ENCODE measurements at places on chromosomes 2 and 18. TPM values are rescaled to one million over a fixed set of nuclear protein-coding genes. Genes with fewer than 3 reads are reported as not detected.
A peak's percentile ranks its signal among the peaks of the same experiment; 100 is the strongest.

GRCh38 chr2:226839951-226840350 lies 4.1 kb downstream of the RHBDD1 start:
- H3K4me1 ChIP-seq: peaks cover 74% of the 10 kb centered on the region
- H3K27me3 ChIP-seq: no peaks in the 10 kb centered on the region
- H3K27ac ChIP-seq: peak overlapping the region; percentile 99
- H3K4me3 ChIP-seq: no peak overlapping the region
- peaks cover 4% of the 10 kb centered on the region for H3K36me3 ChIP-seq

DNA sequence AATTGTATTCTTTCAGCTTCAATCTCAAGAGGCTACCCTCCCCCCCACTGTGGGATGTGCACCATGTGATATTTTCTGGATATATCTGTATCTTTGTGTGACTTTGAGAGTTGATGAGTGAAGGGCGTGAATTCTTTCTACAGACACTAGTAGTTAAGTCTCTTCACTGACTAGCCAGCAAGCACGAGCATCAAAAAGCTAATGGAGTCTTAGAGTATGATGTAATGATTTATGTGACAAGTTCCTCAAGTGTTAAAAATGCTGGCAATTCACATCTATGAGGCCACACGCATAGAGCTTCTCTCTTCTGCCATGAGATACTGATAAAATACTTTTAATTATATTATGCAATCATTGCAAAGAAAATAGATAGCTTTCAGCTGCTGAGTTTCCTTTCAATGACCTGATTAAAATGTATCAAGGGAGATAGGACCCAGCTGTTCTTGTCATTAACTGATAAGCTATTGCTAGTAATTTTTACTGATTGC lies 304.8 kb downstream of the TRIB2 start:
- peaks cover 7% of the 10 kb centered on the region for H3K27me3 ChIP-seq
- no peak for DNase-seq
- no peak overlapping the region for H3K4me3 ChIP-seq
- no peaks in the 10 kb centered on the region for H3K4me1 ChIP-seq
- H3K36me3 ChIP-seq: no peaks in the 10 kb centered on the region
- H3K27ac ChIP-seq: no peak overlapping the region

- H3K27me3 ChIP-seq: no peaks in the 10 kb centered on the region
- H3K4me1 ChIP-seq: no peaks in the 10 kb centered on the region
- H3K4me3 ChIP-seq: no peak overlapping the region
Observed at GRCh38 chr2:41736105-41736567, 311.7 kb upstream of the PKDCC start.

GRCh38 chr2:165691615-165692014 lies 102.4 kb downstream of the GALNT3 start:
- H3K4me3 ChIP-seq: no peak overlapping the region
- no peaks in the 10 kb centered on the region for H3K36me3 ChIP-seq
- H3K4me1 ChIP-seq: no peaks in the 10 kb centered on the region
- DNase-seq: no peak
- no peak overlapping the region for H3K27ac ChIP-seq

- H3K4me3 ChIP-seq: no peak overlapping the region
- no peaks in the 10 kb centered on the region for H3K4me1 ChIP-seq
- H3K36me3 ChIP-seq: no peaks in the 10 kb centered on the region
- no peak for DNase-seq
- no peaks in the 10 kb centered on the region for H3K27me3 ChIP-seq
Observed at GRCh38 chr2:240396623-240397541, 38.6 kb upstream of the GPC1 start.

- H3K27ac ChIP-seq: no peak overlapping the region
- H3K27me3 ChIP-seq: no peaks in the 10 kb centered on the region
- H3K36me3 ChIP-seq: no peaks in the 10 kb centered on the region
- no peaks in the 10 kb centered on the region for H3K4me1 ChIP-seq
Observed at GRCh38 chr2:230678451-230678850, 34.2 kb upstream of the CAB39 start.

- DNase-seq: no peak
- H3K4me3 ChIP-seq: no peak overlapping the region
- H3K36me3 ChIP-seq: peaks cover 2% of the 10 kb centered on the region
- H3K4me1 ChIP-seq: peaks cover 2% of the 10 kb centered on the region
- H3K27me3 ChIP-seq: no peaks in the 10 kb centered on the region
Observed at GRCh38 chr18:79095216-79095615, 26.0 kb downstream of the ATP9B start.

DNA sequence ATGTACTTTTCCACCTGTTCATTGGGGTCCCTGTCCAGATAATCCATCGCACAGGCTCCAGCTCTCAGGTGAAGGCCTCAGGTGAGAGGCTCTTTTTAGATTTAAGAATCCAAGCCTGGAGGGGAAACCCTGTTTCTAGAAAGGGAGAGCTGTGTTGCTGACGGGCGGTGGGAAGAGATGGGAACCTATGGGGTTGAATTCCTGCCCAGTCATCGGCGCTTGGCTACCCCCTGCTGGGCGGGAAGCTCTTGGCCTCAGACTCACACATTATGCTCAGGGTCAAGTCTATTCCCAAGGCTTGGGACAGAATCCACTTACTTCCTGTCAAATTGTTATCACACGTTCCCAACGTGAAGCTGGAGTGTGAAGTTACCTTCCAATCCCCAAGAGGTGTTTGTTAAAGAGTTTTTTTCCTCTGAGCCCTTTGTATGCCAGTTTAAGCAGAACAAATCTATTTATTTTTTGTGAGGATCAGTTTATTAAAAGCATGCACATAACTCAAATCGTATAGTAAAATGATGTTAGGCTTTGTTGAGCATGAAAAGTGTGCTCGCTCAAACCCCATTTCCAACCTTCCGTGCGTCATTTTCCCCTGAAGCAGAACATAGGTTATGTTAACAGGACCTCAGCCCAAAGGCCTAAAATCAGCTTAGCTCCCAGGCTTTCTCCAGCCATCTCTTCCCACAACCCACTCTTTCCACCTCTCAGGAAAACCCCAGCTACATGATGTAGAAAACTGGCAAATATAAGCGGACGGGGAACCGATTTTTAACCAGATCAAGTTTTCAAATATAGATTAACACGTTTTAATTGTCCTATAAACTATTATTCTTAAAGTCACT lies 181.7 kb upstream of the ETAA1 start:
- H3K27me3 ChIP-seq: no peaks in the 10 kb centered on the region
- H3K27ac ChIP-seq: no peak overlapping the region
- DNase-seq: no peak
- H3K36me3 ChIP-seq: no peaks in the 10 kb centered on the region
- H3K4me3 ChIP-seq: no peak overlapping the region
- H3K4me1 ChIP-seq: no peaks in the 10 kb centered on the region

- no peak overlapping the region for H3K4me3 ChIP-seq
- DNase-seq: no peak
- H3K36me3 ChIP-seq: no peaks in the 10 kb centered on the region
- H3K27ac ChIP-seq: no peak overlapping the region
- H3K4me1 ChIP-seq: no peaks in the 10 kb centered on the region
Observed at GRCh38 chr2:81467096-81467495, 1162.5 kb upstream of the LRRTM1 start.

DNA sequence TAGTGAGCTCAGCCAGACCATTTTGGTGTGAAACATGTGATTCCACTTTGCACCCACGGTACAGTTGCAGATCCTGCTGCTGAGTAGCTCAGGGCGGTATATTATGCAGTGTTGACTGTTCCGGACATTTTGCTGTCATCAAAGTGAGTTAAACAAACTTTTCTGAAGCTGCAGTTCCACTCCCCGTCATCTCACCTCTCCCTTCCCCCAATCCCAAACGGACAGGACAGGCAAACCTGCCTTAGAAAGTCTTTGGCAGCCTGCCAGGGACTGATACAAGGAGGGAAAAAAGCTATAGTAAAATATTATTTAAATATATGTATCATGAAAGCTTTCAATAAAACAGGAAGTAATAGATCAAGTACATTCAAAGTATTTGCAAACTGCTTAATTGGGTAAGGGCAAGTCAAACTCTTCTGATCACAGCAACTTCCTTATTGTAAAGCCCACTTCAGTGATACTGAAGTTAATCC lies 35.5 kb upstream of the SP5 start:
- DNase-seq: no peak
- H3K4me1 ChIP-seq: no peaks in the 10 kb centered on the region
- H3K27me3 ChIP-seq: no peaks in the 10 kb centered on the region
- H3K4me3 ChIP-seq: no peak overlapping the region

GRCh38 chr2:109371481-109372170 lies 242.1 kb downstream of the SEPTIN10 start:
- DNase-seq: no peak
- H3K27me3 ChIP-seq: no peaks in the 10 kb centered on the region
- H3K27ac ChIP-seq: no peak overlapping the region
- no peaks in the 10 kb centered on the region for H3K4me1 ChIP-seq
- H3K4me3 ChIP-seq: no peak overlapping the region
- H3K36me3 ChIP-seq: no peaks in the 10 kb centered on the region

GRCh38 chr2:113305146-113305545 lies 26.4 kb upstream of the PAX8 start:
- H3K36me3 ChIP-seq: no peaks in the 10 kb centered on the region
- no peak for DNase-seq
- no peaks in the 10 kb centered on the region for H3K27me3 ChIP-seq
- H3K4me3 ChIP-seq: no peak overlapping the region
- H3K27ac ChIP-seq: no peak overlapping the region

DNA sequence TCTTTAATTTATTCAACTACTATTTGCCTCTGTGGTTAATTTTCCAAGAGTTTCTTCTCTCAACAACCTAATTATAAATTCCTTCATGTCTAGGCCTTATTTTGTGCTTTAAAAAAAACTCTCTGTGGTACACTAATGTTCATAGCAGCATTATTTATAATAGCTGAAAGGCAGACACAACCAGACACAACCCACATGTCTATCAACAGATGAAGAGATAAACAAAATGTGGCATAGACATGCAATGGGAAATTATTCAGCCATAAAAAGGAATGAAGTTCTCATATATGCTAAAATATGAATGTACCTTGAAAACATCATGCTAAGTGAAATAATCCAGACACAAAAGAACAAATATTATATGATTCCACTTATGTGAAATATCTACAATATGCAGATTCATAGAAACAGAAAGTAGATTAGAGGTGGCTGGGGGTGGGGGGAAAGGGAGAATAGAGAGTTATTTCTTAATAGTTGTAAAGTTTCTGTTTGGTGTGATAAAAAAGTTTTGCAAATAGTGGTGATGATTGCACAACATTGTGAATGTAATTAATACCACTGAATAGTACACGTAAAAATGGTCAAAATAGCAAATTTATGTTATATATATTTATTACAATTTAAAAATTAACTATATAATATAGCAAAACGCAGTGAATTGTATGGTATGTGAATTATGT lies 28.1 kb upstream of the RASGRP3 start:
- H3K27ac ChIP-seq: no peak overlapping the region
- no peaks in the 10 kb centered on the region for H3K27me3 ChIP-seq
- no peak for DNase-seq
- no peaks in the 10 kb centered on the region for H3K36me3 ChIP-seq
- H3K4me1 ChIP-seq: peaks cover 4% of the 10 kb centered on the region

DNA sequence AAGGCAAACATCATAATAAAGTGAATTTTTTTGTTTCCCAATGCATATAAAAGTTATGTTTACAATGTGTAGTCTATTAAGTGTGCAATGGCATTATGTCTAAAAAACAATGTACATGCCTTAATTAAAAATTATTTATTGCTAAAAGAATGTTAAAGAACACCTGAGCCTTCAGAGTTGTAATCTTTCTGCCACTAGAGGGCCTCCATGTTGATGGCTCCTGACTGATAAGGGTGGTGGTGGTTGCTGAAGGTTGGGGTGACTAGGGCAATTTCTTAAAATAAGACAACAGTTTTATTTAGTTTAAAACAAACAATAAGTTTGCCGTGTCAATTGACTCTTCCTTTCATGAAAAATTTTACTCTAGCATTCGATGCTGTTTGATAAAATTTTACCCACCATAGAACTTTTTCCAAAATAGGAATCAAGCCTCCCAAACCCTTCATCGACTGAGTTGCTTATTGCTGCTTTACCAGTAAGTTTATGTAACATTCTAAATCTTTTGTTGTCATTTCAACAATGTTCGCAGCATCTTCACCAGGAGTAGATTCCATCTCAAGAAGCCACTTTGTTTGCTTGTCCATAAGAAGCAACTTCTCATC lies 32.3 kb downstream of the MAP3K2 start:
- DNase-seq: peak; percentile 64
- H3K27ac ChIP-seq: peak overlapping the region; percentile 1

DNA sequence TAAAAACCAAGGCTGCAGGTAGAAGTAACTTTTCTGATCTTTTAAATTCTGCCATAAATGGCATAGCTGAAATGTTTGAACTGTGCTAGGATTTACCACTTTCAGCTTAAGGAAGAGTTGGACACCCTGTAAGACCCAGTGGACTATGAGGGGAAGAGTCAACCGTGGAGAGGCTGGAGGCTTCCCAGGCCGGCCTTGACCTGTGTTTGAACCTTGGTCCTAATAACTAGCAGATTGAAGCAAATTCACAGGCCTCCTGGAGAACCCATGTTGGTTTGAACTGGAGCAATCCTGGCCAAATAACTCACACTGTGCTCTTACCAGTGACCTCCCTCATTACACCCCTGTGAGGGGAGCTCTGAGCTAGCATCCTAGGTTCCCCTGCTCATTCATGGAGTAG lies 87.2 kb upstream of the ALPP start:
- no peak overlapping the region for H3K27ac ChIP-seq
- no peak for DNase-seq
- no peaks in the 10 kb centered on the region for H3K27me3 ChIP-seq
- no peak overlapping the region for H3K4me3 ChIP-seq
- no peaks in the 10 kb centered on the region for H3K4me1 ChIP-seq

GRCh38 chr2:148167241-148167766 lies 146.4 kb downstream of the MBD5 start:
- H3K36me3 ChIP-seq: no peaks in the 10 kb centered on the region
- no peaks in the 10 kb centered on the region for H3K4me1 ChIP-seq
- H3K4me3 ChIP-seq: no peak overlapping the region
- no peak overlapping the region for H3K27ac ChIP-seq
- no peaks in the 10 kb centered on the region for H3K27me3 ChIP-seq

CYP1B1 gene
- 0.89 TPM for total RNA-seq

CNTNAP5 gene
- total RNA-seq: not detected

C2orf78 gene
- total RNA-seq: not detected

DCDC2C gene
- not detected for total RNA-seq

CHRNG gene
- total RNA-seq: not detected

TRIM43 gene
- not detected for total RNA-seq

POLR1A gene
- 36.8 TPM for total RNA-seq

TLX2 gene
- total RNA-seq: not detected

GAREM1 gene
- not detected for total RNA-seq

KLHL14 gene
- 42.5 TPM for total RNA-seq

GPAT2 gene
- total RNA-seq: 3.6 TPM

TWIST2 gene
- not detected for total RNA-seq

PROKR1 gene
- not detected for total RNA-seq

RBM44 gene
- 1.2 TPM for total RNA-seq

Measured in B cell (primary cell).